ENCODE measurements at places on chromosomes 12 and 14.

- DNase-seq, result no peak
These were observed 180.9 kb downstream of the CHST11 start for GRCh38 chr12:104637604-104638003.

- DNase-seq, result no peak
These were observed 16.3 kb downstream of the SCARB1 start for GRCh38 chr12:124847113-124848074.

DNA sequence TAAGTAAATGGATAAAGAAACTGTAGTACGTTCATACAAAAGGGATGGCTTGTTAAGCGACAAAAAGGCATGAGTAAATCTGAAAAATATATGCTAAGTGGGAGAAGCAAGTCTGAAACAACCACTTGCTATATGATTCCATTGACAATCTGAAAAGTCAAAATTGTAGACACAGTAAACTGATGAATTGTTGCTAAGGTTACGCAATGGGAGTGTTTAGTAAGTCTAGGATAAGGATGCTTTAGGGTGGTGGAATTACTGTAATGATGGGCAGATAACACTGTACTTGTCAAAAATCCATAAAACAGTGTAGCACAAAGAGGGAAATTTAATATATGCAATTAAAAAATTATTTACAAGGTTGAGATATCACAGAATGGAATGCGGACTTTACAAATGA is 984.9 kb downstream of the FSCB start:
- DNase-seq, result no peak

DNA sequence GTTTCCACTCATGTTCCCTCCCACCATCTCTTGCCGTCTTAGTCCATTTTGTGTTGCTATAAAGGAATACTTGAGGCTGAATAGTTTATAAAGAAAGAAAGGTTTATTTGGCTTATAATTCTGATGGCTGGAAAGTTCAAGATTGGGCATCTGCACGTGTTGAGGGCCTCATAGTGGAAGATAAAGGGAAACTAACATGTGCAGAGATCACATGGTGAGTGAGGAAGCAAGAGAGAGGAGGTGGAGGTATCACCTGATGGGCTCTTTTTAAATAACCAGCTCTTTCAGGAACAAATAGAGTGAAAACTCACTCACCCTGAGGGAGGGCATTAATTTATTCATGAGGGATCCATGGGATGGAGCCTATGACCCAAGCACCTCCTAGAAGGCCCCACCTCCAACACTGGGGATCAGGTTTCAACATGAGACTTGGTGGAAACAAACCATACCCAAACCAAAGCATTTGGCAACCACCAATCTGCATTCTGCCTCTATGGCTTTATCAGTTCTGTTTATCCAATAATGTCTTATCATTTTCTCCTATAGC is 29.5 kb downstream of the MYO1H start:
- DNase-seq, result no peak

DNA sequence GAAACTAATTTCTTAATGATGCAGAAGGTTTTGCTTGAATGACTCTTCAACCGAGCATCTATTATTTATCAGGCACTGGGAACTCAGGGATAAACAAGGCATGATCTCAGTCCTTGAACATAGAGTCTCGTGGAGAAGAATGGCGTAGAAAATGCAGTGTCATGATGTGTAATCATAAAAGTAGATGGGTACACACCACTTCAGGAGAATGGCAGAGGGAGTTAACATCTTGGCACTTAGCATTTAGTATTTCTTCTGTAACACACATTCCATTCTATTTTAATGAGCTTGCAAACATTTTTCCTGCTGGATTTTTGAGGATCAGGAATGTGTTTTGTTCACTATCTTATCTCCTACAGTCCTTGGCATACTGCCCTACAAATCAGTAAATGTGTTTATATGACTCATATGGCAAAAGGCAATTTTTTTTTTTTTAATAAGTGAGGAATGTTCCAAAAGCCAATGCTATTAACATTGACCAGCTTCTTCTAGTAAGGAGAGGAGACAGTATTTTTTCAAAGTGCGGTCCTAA is 3.8 kb downstream of the TXNRD1 start:
- DNase-seq, result no peak

DNA sequence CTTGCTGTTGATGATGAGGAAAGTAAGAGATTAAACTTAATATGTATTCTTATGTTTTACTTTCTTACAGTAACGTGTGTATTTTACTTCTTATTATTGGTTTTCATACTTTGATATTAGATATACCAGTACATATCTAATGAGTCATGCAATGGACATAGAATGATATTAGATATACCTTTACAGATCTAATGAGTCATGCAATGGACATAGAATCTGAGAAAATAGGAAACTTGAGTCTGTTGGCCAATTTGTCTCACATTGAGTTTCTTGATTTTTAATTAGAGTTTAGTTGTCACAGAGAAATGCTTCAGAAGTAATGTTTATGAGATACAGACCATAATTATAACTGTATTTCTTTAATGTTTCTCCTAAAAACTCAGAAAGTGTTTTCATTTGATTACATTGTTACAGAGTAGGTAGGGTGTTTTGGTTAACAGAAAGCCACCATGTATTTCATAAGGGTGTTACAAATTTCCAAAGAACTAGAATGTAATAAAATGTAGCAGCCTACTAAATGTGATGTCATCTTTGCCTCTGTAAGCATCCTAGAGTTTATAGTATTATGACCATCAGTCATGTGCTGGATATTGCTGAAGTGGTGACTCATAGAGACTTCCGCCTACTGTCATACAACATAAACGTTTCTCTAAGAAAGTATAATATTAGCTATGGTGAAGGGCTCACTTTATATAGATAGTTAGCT is 3.0 kb downstream of the GAS2L3 start:
- DNase-seq, result no peak

DNA sequence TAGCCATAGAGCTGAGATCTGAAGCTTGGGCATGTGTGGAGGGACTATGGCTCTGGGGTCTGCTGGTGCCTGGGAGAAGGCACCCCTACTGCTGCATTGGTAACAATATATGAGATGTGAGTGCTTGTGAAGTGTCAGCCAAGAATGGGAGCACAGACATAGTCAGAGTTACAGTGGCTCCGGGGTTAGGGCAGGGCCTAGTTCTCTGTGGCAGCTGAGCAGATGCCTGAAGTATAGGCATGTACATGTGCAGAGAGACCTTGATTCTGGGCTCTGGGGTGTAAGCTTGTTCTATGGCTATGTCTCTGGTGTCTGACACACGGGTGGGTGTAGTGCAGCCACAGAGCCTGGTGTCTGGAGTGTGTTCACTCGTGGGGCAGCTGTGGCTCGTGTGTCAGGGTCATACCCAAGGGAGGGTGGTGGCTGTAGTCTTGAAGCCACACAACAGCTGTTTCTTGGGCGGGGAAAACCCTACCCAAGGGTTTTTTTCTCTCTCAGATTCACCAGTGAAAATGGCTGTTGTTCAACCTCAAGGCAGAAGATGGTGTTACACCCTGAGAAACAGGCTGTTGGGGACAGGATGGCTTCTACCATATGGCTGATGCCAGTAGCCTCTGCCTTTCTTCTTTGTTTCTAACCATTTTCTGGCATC is 11.9 kb upstream of the TCL1A start:
- no peak for DNase-seq

DNA sequence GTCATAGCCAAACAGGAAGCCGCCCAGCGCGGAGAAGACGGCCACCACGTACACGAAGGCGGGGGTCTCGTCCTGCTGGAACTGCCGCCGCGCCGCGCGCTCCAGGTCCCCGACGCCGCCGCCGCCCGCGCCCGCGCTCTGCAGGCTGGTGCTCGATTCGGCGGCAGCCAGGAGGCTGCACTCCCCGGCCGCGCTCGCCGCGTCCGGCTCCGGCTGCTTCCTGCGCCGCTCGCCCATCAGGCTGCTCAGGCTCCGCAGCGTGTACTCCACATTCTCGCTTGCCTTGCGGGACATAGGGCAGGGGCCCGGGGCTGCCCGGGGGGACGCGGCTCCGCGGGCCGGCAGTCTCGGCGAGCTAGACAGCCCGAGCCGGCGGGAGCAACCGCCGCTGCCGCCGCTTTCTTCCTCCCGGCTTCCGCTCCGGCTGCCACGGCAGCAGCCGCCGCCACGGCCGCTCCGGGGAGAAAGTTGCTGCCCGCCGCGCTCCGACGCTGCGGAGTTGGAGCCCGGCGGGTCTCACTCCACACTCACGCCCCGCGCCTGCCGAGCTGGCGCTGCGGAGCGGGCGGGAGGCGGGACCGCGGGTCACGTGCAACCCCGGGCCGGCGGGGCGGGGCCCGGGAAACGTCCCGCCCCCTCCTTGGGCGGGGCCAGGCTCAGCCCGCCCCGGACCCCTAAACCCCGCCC is at the start of gene SLC2A13:
TSS of gene SLC2A13 (minus strand) at position 567 of the 687 bp plus-strand sequence. CDS start at position 294, 273 bp downstream.
- peak; percentile 63 for DNase-seq

DNA sequence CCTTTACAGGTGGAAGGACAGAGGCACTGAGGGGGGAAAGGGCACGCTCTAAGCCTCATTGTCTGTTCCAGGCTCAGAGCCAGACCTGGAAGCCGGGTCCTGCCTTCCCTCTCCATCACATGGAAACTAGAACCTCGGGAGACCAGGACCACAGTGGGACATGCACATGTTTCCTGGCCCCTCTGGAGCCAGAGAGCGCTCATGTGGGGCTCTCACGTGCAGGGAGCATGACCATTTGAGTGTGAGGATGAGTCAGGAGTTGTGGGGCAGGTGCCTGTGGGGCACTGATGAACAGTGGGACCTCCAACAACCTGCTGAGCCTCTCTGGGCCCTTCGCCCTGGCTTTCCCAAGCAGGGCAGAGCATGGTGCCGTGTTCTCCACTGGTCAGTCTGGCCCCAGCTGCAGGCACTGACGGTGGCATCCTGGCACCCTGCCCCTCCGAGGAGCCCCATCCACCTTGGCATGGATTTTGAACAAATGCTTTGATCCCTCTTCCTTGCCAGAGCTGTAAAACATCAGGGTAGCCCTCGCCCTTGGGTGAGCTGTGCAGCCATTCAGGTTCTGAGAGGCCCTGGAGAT is 100.2 kb downstream of the RIN3 start:
- DNase-seq, result no peak

DNA sequence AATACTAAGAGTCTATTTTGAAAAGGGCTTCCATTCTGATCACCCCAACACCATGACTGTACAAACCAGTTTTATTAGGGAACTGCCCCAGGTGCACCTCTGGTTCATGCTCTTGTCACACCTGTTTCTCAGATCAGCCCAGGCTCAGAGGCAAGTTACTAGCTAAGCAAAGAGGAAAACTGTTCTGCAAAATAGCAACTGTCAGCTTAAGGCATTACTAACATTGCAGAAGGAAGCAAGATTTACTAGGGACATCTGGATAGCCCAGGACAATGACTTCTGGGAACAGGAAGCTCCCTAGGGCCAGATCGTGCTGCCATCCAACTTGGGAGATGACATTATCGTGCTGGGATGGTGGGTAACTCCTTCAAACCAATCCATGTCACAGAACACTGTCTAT is 30.1 kb downstream of the ANAPC7 start:
- no peak for DNase-seq

- peak; percentile 43 for DNase-seq
These were observed 1.1 kb upstream of the HEBP1 start for GRCh38 chr12:13000925-13001774.

DNA sequence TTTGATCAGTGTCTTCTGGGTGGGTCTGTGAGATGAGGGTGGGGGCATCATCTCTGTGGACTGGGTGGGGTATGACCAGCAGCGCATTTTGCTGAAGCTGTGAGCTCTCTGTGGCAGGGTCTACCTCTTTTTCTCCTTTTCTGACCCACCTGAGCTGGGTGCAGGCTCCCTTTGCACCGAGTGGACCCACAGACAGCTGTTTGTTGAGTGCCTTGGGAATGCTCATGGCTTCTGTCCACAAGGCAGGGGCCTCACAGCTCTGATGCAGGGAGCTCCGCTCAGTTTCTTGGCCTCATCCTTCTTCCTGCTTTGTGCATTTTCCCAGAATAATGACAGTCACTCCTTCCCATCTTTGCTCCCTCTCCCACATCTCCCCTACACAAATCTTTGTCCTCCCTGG is 380.6 kb downstream of the DPF3 start:
- no peak for DNase-seq

GRCh38 chr12:47844264-47845019 is 24.7 kb upstream of the HDAC7 start:
- DNase-seq, result no peak

GRCh38 chr14:42140001-42140400 is 533.3 kb downstream of the LRFN5 start:
- DNase-seq, result no peak

- DNase-seq, result no peak
These were observed 56.4 kb downstream of the CMKLR1 start for GRCh38 chr12:108282676-108283075.

DNA sequence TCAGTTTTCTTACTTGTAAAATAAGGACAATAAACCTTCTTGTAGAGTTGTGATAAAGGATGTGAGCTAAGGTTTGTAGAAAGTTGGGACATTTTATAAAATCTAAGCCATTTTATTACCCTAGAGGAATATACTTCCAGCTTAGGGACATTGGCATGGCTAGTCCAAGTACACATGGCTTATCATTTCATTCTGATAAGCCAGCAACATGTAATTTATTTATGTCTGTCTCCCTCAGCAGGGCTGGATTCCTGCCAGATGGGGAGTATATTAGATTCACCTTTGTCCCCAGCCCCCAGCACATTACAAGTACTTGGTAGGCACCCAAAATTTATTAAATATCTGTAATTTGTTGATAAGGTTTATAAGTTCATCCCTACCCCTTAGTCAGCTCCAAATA is 6.3 kb upstream of the ATG14 start:
- no peak for DNase-seq

DNA sequence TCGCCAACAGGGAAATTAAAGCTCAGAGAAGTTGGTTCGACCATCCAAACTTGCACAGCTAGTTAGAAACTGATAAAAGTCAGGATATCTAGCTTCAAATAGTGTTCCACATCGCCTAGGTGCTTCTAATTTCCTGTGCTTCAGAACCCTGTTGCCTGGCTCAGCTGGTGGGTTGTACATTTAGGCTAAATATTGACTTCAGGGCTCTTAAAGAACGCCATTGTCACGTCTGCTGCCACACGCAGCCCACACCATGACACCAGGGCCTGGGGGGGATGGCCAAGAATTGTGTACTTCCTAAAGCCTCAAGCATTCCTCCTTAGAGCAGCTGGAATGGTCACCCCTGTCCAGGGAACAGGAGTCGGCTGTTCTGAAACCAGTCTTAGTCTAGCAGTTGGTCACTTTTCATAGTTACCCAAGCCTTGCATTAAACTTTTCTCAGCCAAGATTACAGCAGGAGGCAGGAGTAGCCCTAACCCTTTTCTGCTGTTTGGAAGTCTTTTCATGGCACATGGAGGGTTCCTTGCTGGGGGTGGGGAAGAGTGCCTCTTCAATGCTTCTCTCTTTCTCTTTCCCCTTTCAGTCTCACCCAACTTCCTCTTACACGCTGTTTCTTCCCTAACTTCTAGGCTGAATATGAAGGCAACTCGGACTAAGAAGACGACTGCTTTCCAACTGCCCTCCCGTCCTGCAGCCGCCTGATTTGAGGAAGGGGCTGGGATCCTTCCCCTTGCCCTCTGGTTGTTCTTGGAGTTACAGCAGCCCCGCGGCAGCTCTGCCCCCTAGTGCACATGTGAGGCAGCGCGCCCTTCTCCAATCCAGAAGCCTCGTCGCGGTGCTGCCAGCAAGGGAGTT is 17.1 kb downstream of the FOS start:
- peak; percentile 71 for DNase-seq

GRCh38 chr12:54616933-54617680 is 17.6 kb downstream of the LACRT start:
- no peak for DNase-seq

GRCh38 chr12:6154730-6155459 is 30.4 kb upstream of the VWF start:
- DNase-seq, result no peak
